ENCODE measurements at places on chromosomes 3 and 15.
A peak's percentile ranks its signal among the peaks of the same experiment; 100 is the strongest.

GRCh38 chr3:107308716-107309115, 68.5 kb upstream of the CCDC54 start:
- no peak for DNase-seq

- DNase-seq = no peak
These were observed 21.2 kb downstream of the NR1D2 start for GRCh38 chr3:23966328-23966727.

DNA sequence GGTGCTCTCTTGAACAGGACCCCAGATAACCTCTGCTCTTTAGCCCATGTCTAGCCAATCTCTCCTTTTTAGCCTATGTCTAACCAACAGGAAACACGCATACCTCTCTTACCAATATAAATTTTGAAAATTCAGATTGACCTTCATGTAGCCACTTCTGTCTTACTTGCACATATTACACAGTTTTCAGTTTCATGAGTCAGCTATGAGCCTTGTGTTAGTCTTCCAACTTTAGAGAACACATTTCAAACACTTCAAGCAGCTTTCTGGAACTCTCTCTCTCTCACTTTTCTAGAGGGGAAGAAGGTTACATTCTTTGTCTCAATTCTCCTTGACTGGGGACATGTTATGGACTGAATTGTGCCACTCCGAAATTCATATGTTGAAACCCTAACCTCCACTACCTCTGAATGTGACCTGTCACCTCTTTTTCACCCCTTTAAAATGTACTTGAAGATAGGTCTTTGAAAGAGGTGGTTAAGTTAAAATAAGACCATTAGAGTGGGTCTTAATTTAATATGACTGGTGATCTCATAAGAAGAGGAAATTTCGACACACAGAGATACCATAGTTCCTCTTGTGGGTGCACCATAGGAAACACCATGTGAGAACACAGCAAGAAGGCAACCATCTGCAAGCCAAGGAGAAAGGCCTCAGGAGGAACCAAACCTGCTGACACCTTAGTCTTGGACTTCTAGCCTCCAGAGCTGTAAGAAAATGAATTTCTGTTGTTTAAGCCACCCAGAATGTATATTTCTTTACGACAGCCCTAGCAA, 480.3 kb upstream of the ALCAM start:
- DNase-seq = no peak

GRCh38 chr3:9196020-9196419, 53.4 kb downstream of the SRGAP3 start:
- no peak for DNase-seq

GRCh38 chr3:19543212-19543841, 390.7 kb downstream of the EFHB start:
- DNase-seq = no peak

GRCh38 chr15:64070965-64071851, 22.4 kb downstream of the CIAO2A start:
- peak; percentile 29 for DNase-seq

DNA sequence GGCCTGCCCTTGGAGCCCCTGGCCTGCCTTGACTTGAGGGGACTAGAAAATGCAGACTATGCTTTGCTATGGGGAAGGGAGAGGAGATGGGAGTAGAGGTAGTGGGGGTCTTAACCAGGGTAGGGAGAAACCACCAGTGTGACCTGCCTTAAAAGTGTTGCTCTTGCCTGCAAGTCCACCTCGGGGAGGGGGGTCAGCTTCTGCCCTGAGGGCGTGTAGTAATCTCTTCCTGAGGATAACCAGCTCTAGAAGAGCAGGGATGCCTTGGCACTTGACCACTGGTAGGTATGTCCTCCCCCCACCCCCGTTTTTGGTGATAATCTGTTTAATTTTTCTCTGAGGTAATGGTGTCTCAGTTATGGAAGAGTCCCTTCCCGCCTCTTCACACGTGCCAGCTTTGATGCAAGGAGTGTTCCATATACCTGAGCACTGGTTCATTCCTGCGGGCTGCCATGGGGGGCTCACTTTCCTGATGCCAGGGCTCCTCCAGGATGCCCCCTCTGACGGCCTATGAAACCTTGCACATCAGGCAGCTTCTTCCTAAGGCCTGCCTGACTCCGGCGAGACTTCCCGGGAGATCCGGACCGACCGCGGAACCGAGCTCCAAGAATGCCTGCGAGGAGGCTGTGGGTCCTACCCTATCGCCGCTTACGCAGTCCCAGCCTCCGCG, 780 bp upstream of the P4HTM start:
- peak; percentile 56 for DNase-seq

DNA sequence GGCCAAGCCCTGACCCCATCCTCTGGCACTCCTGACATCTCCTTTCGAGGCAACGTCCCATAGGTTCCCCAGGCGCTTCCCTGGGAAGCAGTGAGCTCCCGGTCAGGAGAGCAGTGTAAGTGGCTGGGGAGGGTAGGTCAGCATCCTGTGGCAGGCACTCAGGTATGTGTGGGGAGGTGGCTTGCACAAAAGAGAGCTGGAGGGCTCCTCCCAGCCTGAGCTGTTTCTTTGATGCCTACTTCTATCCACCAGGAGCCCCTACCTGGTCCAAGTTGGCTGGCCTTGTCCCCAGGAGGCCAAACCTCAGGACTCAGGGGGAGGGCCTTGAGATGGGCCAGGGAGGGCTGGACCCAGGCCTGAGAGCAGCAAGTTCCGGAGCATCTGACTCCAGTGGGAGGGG, 31.7 kb upstream of the LINGO1 start:
- DNase-seq = no peak

DNA sequence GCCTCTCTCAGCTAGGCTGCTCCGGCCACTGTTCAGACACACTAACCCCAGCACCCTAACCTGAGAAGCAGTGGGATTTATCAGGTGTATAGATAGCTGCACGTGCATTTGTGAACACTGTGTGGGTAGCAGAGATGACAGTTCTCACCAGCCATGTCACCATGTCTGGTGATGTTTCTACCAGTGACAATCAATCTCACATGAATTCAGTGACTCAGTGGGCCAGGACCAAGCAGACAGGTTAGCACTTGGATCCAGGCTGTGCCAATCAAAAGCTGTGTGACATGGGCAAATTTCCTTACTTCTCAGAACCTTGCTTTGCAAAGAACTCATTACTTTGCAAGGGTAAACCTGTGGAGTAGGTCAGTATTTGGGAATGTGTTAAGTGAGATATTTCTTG, 65.3 kb upstream of the GATM start:
- DNase-seq = no peak

All from erythroblast (primary cell).